Activated CD4-positive, alpha-beta T cell treated with anti-CD3 and anti-CD28 coated beads, Interleukin-2, amount 10 ng/mL, durations not matched to agents 24 days and 14 days (primary cell): ENCODE measurements at places on chromosomes 2 and 18. TPM values are rescaled to one million over a fixed set of nuclear protein-coding genes. Genes with fewer than 3 reads are reported as not detected.

Gene ACMSD
- not detected in 2 replicates for total RNA-seq

Gene GKN1
- not detected in 2 replicates for total RNA-seq

Gene GAREM1
- not detected in 2 replicates for total RNA-seq

Gene TGFA
- total RNA-seq, result not detected in 2 replicates

GRCh38 chr2:121513597-121514333 lies 16.9 kb upstream of the RNU4ATAC start:
- H3K27ac ChIP-seq, result peak overlapping the region; percentile 12
- DNase-seq, result no peak
- H3K27me3 ChIP-seq, result no peaks in the 10 kb centered on the region

- H3K36me3 ChIP-seq, result no peaks in the 10 kb centered on the region
- no peak for DNase-seq
- H3K4me1 ChIP-seq, result no peaks in the 10 kb centered on the region
- no peak overlapping the region for H3K4me3 ChIP-seq
Observed at GRCh38 chr2:145617906-145618305, 1098.0 kb upstream of the ZEB2 start.

- H3K36me3 ChIP-seq, result no peaks in the 10 kb centered on the region
- no peaks in the 10 kb centered on the region for H3K4me1 ChIP-seq
- no peak overlapping the region for H3K27ac ChIP-seq
- H3K27me3 ChIP-seq, result peaks cover 13% of the 10 kb centered on the region
- no peak overlapping the region for H3K4me3 ChIP-seq
Observed at GRCh38 chr2:46850742-46851141, 64.9 kb downstream of the MCFD2 start.

GRCh38 chr2:102235491-102235890 lies 48.7 kb downstream of the IL1RL2 start:
- H3K36me3 ChIP-seq, result no peaks in the 10 kb centered on the region
- H3K4me1 ChIP-seq, result peaks cover 36% of the 10 kb centered on the region
- DNase-seq, result peak; percentile 77
- H3K27ac ChIP-seq, result no peak overlapping the region
- no peak overlapping the region for H3K4me3 ChIP-seq
- H3K27me3 ChIP-seq, result no peaks in the 10 kb centered on the region

DNA sequence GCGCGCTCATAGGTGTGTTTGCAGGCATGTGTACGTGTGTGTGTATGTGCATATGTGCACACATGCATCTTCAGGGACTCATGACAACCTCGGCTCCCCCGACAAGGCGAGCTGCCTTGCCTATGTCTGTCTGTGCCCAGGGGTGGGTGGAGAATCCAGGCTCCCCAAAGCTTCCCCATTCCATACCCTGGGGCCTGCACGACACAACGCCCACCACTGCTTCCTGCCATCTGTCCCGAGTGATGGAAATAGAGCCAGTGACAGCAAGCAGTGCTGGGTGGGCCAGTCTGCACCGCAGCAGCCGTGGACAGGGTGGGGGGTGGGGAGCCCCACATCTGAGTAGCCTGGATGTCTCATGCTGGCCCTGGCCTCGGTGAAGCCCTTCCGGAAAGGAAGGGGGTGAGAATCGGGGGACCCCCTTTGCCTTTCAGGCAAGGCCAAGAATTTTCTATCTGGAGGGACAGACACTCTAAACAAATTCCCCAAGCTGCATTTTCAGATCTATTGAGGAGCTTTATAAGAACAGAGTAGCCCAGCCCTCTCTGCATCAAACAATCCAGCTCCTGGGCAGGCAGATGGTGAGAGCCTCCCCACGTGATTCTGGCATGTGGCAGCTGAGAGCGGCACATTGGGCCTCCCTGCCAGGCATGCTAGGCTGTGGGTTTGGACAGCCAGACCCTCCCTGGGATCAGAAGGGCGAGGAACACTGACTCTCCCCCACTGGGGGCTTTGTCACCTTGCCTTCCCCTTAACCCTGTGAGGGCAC lies 4.9 kb downstream of the KCNIP3 start:
- H3K27ac ChIP-seq, result no peak overlapping the region
- H3K36me3 ChIP-seq, result no peaks in the 10 kb centered on the region
- H3K27me3 ChIP-seq, result peaks cover 2% of the 10 kb centered on the region
- H3K4me1 ChIP-seq, result no peaks in the 10 kb centered on the region
- H3K4me3 ChIP-seq, result no peak overlapping the region
- no peak for DNase-seq

DNA sequence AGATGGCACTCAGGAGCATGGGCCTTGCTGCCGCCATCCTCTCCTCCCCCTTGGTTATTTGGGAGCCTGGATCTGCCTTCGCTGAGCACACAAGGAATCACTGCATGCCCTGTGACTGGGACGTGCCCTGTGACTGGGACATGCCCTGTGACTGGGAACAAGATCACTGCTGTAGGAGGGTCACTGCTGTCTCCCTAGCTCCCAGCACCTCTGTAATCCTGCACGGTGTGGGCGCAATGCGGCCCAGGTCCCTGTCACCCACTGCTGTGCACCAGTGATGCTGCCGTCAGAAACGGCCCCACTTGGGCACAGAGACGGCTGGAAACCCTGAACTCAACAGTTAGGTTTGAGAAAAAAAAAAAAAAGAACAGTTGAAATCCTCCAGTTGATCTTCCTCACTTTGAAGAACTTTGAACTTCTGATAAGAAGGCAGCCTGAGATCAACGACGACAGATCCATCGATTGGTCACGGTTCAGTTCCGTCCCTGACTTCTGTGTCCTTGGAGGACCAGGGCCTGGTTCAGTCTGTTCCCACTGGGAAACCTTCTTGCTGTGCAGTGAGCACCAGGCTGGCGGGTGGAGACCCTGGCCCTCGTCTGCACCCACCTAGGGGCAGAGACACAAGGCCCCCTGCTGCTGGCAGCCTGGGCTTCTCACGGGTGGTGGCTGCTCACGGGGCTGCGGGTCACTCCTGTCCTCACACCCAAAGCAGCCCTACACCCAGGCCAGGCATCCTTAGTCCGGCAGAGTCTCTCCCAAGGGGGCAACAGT lies 125.9 kb downstream of the PXDN start:
- no peak overlapping the region for H3K27ac ChIP-seq
- no peaks in the 10 kb centered on the region for H3K4me1 ChIP-seq
- no peak overlapping the region for H3K4me3 ChIP-seq
- no peak for DNase-seq

DNA sequence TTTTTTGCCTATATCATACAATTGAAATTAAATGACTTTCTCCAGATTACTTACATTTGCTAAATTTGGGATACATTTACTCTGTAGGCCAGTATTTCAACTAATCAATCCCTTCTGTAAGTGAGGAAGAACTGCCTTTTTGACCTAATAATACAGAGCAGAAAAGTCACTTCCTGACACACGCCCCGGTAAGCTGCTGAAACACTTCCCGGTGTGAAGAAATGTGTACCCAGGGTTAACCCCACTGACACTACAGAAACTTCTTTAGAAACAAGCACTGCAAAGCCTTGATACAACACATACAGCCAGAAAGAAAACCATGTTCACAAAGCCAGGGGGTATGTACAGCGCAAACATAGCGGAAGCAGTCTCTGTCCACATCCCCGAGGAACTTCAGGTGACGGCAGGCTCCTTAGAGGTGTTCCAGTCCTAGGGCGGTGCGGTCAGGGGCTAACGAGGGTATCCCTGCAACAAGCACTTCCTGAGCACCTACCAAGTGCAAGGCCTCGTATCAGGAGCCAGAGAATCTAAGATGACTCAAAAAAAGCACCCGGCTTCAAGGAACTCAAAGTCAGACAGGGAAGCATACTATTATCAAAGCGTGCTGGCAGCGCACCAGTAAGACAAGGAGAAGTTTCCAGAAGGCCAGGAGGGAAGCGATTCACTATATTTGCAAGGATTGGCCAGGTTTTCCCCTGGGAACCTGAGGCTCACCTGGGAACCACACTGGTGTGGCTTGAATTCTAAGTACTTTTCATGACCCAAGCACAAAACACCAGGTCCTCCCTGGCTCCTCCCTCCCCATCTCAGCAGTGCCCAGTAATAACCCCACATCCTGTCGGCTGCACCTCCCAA lies 46.6 kb downstream of the ZNF516 start:
- no peaks in the 10 kb centered on the region for H3K36me3 ChIP-seq
- H3K4me3 ChIP-seq, result no peak overlapping the region
- peaks cover 35% of the 10 kb centered on the region for H3K27me3 ChIP-seq
- peaks cover 11% of the 10 kb centered on the region for H3K4me1 ChIP-seq

DNA sequence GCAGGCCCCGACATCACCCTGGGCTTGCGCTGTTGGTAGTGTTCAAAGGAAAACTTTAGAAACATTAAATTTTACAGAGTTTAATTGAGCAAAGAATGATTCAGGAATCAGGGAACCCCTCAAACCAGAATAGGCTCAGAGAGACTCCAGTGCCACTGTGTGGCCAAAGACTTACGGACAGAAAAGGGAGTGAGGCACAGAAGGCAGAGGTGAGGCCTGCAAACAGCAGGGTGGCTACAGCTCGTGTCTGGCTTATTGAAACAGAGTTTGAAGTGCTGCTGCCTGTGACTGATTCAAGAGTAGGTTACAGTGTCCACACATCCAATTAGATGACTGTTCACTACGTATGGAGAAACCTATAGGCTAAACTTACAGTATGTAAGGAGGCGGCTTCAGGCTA lies 2.4 kb upstream of the CTDP1 start:
- no peak for DNase-seq
- H3K4me3 ChIP-seq, result no peak overlapping the region
- H3K4me1 ChIP-seq, result peaks cover 36% of the 10 kb centered on the region
- H3K36me3 ChIP-seq, result peaks cover 28% of the 10 kb centered on the region
- peaks cover 4% of the 10 kb centered on the region for H3K27me3 ChIP-seq
